ENCODE measurements at places on chromosomes 11 and 22.

GRCh38 chr11:19711911-19712280 is 741 bp upstream of the NAV2 start:
- DNase-seq = peak; percentile 30

- no peak for DNase-seq
Measured at GRCh38 chr22:26887456-26887855, 230.1 kb downstream of the MIAT start.

DNA sequence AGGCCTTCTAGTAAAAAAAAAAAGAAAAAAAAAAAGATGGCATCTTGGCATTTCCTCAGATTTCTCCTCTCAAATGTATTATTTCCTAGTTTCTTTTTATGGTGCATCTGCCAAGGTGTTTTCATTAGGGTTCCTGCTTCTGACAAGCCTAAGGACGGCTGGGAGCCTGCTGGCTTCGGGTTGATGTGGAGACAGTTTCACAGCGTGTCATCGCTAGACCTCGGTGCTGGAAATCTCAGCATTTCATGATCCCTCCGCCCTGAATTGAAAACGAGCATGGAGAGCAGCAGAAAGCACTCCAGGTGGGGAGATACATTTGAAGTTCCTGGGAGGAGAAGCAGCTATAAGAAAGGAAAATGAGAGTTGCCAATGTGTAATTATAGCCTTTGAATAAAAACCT is 283.9 kb upstream of the CNTN5 start:
- DNase-seq = no peak

GRCh38 chr11:71370895-71371673 is 77.1 kb downstream of the DHCR7 start:
- no peak for DNase-seq

- peak; percentile 35 for DNase-seq
Measured at GRCh38 chr22:21042978-21043859, 2.5 kb upstream of the LRRC74B start.

GRCh38 chr11:113242767-113243397 is 71.5 kb upstream of the TTC12 start:
- no peak for DNase-seq
